ENCODE measurements at places on chromosomes 16 and 17.

DNA sequence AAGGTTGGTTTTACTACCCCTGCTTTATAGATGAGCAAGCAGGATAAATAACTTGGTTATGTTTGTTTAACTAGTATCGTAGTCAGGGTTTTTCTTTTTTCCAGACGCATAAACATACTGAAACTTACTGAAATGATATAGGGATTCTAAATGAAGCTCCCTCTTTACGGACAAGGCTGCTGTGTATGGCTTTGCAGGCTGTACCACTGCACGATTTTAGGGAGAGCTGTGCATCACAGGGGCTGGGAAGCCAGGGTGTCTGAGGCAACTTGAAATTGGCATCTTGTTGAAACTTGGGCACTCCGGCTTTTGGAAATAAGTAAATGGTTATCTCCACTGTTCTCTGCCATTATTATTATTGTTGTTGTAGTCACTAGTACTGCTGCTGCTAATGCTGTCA, 218.1 kb upstream of the CDH8 start:
- no peak for DNase-seq

DNA sequence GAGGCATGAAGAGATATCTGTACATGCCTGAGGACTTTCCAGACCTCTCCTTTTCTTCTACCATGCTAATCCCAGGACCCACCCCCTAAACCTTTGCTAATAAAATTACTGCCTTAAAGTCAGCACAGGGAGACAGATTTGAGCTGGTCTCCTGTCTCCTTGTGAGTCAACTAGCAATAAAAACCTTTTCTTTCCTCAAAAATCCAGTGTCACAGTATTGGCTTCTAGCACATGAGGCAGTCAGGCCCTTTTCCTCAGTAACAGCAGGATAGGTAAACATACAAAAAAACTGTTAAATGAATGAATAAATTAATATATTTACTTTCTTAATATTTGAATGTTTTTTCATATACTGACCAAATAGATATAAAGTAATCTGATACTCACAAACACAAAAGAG, 41.3 kb downstream of the ABCA10 start:
- DNase-seq: no peak

DNA sequence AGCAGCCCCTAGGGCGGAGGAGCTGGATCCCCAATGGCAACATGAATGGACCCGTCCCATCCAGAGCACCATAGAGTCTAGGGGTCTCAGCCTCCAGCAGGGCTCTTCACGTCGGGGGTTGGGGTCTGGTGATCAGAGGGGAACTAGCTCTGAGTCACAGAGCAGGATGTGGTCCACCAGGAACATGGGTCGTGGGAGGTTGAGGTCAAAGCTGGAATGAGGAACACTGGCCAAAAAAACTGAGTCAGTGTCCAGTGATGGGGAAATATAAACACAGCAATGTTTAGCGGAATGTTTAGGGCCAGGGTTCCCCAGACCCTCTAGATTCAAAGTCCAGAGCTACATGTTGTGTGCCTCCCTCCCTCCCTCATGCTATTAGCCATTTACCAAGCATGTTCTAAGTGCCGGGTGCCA, 79.1 kb upstream of the C16orf82 start:
- no peak for DNase-seq

DNA sequence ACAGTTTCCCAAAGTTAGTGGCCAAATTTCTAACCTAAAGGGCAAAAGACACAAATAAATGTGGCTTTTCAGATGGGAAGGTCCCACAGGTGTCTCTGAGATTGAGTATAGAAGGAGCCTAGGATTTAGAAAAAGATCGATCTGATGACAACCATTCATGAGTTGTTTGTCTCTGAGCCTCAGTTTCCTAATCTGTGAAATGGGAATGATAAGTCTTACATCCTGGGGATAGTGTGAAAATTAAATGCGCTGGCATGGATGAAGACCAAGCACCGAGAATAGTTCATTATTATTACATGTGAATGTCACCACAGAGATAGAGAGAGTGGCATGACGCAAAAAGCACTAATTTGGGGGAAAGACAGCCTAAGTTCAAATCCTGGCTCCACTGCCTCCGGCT, 7.2 kb downstream of the CDH5 start:
- DNase-seq: no peak

- DNase-seq: peak; percentile 46
Measured at GRCh38 chr17:42288803-42289610, 709 bp downstream of the STAT5A start.

DNA sequence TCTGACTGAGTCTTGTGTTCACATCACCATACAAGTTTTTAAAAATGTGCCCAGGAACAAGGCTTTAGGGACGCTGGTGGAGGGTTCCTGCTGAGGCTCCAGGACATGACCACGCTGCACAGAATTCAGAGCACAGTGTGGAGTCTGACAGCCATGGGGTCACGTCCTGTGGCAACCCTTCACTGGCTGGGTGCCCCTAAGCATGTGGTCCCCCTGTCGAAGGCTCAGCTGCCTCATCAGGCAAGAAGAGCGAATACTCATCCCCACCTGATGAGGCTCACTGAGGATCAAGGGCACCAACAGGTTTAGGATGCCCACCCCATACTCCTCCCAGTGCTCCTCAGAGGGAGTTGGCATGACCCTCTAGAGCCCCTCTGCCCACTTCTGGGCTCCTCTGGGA, 5.9 kb downstream of the PNMT start:
- no peak for DNase-seq

- no peak for DNase-seq
Measured at GRCh38 chr17:82803606-82804005, 36.2 kb downstream of the ZNF750 start.

DNA sequence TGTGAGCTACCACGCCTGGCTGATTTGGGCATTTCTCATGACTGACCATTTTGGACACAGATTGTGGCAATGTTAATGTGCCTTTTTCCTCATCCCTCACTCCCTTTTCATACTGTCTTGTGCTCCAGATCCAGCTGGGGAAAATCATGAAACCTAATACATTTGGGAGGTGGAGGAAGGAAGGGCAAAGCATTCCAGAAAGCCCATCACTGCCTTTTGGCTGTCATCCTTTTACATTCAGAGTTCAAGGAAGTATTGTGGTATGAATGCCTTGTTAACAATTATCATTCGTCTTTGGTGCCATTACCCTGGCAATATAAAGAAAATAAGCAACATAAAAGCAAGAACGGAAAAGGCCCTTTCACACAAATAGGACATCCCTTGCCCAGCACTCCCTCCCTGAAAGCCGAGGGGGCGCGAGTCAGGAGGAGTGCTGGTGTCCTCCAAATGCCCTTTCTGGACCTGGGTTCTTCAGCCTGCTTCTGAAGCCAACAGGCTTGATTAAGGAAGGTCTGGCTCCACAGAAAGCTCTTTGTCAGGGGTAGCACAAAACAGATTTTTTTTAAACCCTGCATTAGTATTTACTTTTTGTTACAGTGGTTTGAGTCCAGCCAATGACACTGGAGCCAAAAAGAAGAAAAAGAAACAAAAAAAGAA, 20.1 kb downstream of the NMT1 start:
- DNase-seq: no peak

- DNase-seq: no peak
Measured at GRCh38 chr17:44053125-44053872, 13.2 kb downstream of the LSM12 start.

GRCh38 chr16:69143116-69143515, 10.7 kb downstream of the UTP4 start:
- DNase-seq: no peak

DNA sequence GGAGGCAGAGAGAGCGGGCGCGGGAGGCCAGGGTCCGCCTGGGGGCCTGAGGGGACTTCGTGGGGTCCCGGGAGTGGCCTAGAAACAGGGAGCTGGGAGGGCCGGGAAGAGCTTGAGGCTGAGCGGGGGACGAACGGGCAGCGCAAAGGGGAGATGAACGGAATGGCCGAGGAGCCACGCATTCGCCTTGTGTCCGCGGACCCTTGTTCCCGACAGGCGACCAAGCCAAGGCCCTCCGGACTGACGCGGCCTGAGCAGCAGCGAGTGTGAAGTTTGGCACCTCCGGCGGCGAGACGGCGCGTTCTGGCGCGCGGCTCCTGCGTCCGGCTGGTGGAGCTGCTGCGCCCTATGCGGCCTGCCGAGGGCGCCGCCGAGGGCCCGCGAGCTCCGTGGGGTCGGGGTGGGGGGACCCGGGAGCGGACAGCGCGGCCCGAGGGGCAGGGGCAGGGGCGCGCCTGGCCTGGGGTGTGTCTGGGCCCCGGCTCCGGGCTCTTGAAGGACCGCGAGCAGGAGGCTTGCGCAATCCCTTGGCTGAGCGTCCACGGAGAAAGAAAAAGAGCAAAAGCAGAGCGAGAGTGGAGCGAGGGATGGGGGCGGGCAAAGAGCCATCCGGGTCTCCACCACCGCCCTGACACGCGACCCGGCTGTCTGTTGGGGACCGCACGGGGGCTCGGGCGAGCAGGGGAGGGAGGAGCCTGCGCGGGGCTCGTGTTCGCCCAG, 1.2 kb upstream of the CBX4 start:
- no peak for DNase-seq

- no peak for DNase-seq
Measured at GRCh38 chr17:48528153-48528935, 2.5 kb downstream of the HOXB1 start.

- DNase-seq: no peak
Measured at GRCh38 chr17:77395501-77396048, 254.8 kb downstream of the SEC14L1 start.

GRCh38 chr16:73020409-73020884, 27.5 kb downstream of the ZFHX3 start:
- DNase-seq: no peak

- DNase-seq: no peak
Measured at GRCh38 chr17:34133350-34133749, 121.7 kb upstream of the CCL2 start.

GRCh38 chr16:67449336-67449735, 18.4 kb downstream of the HSD11B2 start:
- DNase-seq: no peak

DNA sequence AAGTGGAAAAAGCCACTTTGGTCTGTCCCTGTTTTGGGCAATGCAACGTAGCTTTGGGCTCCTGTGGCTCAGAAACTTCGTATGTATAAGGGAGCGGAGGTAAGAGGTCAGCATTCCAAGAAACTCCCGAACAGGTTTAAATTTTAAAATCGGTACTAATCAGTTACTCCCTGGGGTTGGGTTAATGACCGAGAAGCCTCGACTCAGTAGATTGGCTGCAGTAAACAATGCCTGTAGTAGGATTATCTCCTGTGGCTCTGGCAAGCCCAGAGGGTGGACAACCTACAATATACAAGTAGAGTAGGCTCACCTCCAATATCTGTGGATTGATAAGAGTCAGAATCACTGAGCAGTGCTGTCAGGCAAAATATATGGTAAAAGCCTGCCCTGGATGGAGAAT, 1.6 kb upstream of the GNA13 start:
- DNase-seq: no peak

GRCh38 chr17:49015924-49016774, 19.0 kb downstream of the IGF2BP1 start:
- no peak for DNase-seq

- DNase-seq: no peak
Measured at GRCh38 chr17:7667656-7668406, 17.1 kb downstream of the ATP1B2 start.

GRCh38 chr17:46887717-46888116, 35.2 kb upstream of the GOSR2 start:
- DNase-seq: no peak

DNA sequence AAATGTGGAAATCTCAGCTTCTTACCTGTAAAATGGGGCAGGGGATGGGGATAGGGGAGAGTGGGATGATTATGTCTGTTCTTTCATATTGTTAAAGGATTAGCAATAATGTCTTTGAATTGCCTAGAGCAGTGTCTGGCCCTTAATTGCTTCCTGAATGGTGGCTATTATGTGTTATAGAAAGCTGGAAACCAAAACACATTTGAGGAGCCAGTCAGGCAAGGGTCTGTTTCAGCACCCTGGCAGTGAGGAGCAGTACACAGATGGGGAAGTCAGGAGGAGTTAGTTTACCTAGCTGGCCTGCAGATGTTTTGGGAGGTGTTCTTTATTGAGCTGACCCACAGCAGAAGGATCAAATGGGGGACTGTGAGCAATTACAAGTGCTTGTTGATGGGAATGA, 63.0 kb downstream of the NUP93 start:
- no peak for DNase-seq

DNA sequence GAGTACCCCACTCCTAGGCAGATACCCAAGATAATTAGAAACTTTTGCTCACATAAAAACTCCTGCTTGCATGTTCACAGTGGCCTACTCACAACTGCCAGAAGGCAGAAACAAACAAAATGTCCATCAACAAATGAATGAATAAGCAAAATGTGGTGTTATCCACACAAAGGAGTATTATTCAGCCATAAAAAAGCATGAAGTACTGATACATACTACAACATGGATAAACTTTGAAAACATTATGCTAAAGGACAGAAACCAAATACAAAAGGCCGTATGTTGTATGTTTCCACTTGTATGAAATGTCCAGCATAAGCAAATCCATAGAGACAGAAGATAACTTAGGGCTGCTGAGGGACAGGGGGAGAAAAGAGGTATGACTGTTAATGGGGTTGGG, 1.9 kb downstream of the HSDL1 start:
- no peak for DNase-seq

GRCh38 chr16:85441189-85441889, 171.8 kb upstream of the GSE1 start:
- DNase-seq: no peak

DNA sequence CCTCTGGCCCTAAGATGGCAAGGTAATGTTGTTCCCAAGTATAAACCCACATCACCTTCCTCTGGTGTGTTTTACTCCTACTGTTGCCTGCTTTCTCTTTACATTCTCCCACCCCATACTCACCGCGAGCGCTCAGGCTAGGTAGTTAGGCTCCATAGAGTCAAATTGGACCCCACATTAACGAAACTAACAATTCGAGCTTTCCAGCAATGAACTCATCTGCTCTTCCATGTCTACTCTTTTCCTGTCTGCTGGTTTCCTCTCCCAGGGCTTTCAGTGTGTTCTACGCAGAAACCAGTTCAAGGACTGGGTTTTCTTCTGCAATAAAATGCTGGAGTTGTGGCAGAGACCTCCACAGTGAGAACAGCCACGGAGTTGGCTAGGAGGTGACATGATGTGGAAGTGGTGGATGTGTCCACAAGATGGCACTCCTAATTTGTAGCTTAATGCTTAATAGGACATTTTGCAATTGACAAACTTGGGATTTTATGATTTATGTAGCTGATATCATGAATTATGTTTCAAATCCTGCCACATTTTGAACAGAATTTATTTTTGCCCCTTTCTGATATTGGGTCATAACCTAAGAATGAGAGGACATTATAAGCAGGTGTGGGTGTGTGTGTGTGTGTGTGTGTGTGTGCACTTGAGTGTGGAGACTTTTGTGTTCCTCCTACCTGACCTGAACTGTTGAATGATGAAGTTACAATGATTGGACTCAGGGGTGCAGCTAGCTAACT, 2.2 kb upstream of the UQCRC2 start:
- no peak for DNase-seq

- no peak for DNase-seq
Measured at GRCh38 chr16:86117235-86117634, 218.3 kb downstream of the IRF8 start.

DNA sequence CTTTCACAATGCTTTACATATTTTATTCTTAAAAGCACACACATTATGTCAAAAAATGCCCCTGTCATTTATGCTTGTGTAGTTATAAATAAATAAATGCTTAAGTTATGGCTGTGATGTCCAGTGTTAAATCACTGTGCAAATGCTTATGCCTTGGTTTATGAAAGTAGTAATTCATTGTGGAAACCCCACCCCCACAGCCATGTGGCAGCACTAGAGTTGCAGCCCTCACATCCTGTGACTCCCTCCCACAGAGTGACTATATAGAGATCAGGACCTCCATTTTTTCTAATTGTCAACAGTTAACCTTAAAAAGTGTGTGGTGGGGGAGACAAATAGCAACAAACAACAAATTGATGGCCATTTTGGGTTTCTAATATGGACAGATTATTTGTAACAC, 2.4 kb downstream of the SKAP1 start:
- DNase-seq: peak; percentile 62

Measured in CD4-positive, alpha-beta T cell treated with Interleukin-15 for 1 hour (primary cell).